WTC11 (cell line): ENCODE measurements at places on chromosomes 6 and 20. TPM values are rescaled to one million over a fixed set of nuclear protein-coding genes. Genes with fewer than 3 reads are reported as not detected.

The OGFR gene
- total RNA-seq, result 32.5 to 43.3 TPM (median 33.8 TPM) in 3 replicates

The BMP2 gene
- 0.96 to 1.3 TPM (median 1.2 TPM) in 3 replicates for total RNA-seq

The CD40 gene
- total RNA-seq, result 12.9 to 15.3 TPM (median 14.8 TPM) in 3 replicates

The FAXC gene
- 10.2 to 12.9 TPM (median 11.1 TPM) in 3 replicates for total RNA-seq

The NMBR gene
- not detected in 3 replicates for total RNA-seq

DNA sequence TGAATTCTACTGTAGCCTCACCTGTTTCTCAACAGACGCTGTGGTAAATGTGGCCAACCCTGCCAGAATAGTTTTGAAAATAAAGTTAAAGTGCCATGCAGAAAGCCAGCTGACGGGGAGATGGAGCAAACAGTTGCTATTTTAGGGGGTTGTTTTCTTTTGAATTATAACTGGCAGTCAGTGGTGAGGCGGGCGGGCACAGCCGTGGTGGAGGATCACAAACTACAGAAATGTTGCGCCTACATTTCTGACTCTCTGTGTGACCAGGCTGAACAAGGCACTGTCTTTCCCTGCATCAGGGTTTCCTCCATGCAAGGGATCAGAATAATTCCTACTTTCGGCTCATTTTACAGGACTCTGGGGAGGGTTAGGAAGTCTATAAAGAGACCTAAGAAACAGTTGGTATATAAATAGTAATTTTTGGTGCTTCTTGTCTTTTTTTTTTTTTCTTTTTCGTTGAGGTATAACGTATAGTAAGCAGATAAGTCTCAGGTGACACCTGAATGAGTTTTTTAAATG is 17.2 kb downstream of the CHMP4B start:
- peak overlapping the region; percentile 41; the same call in 1 of the 2 replicates for H3K27ac ChIP-seq
- H3K36me3 ChIP-seq, result no peaks in the 10 kb centered on the region
- H3K27me3 ChIP-seq, result no peaks in the 10 kb centered on the region
- DNase-seq, result no peak
- H3K4me3 ChIP-seq, result no peak overlapping the region

DNA sequence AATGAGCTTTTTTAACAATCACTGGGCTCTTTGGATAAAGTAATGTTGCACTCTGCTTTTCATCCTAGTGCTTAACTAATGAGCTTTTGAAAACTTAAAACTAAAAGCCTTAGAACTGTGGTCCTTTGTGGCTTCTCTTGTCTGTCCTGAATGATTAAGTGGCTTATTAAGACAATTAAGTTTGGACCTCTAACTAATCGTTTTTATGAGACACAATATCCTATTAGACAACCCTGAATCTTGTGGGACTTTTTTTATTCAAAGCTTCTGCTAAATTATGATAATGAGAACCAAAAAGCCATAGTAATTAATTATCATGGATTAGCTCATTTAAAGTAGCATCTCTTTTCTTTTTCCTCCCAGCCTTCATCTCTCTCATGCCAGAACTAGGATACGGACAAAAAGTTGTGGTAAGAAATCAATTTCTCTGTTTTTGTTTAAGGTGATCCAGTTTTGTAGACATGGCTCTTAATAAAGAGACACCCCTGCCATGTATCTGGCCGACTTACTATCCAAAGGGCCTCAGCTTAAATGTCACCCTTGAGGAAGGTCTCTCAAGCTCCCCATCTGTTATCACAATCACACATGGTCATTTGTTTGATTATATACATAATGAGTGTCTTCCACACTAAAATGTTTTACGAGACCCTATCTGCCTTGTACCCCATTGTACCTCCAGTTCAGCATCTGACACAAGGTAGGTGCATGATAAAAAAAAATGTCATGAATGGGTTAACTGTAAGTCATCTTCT is 384.4 kb upstream of the IRAK1BP1 start:
- no peak overlapping the region for H3K27ac ChIP-seq
- H3K36me3 ChIP-seq, result no peaks in the 10 kb centered on the region
- H3K4me1 ChIP-seq, result no peaks in the 10 kb centered on the region
- DNase-seq, result no peak
- H3K4me3 ChIP-seq, result no peak overlapping the region
- H3K27me3 ChIP-seq, result no peaks in the 10 kb centered on the region

DNA sequence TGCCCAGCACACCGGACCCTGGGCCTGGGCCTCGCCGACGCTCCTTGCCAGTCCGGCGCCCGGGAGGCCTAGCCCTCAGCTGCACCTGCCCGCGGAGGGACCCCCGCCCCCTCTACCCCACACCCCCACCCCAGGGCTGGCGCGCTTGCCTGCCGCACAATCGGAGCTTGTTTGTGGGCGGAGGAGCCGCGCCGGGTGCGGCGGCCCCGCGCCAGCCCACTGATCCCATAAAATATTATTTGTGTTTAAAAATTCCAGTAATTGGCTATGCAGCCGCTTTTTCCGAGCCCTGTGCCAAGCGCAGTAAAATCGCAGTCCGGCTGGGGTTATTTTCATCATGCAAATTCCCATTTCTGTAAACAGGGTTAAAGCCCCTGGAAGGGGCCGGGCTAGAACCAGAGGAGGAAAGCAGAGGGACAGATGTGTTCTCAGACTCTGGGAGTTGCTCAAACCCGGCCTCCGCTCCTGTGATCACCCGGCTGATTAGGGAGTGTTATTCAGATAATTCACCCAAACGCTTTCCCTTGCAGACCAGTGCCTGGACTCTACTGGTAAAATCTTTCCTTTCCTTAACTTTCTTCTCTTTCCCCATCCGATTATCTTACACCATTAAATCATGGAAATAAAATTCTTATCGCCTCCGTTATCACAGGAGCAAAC is 93.1 kb downstream of the NCR2 start:
- H3K4me1 ChIP-seq, result peaks cover 32% of the 10 kb centered on the region
- peaks cover 46% of the 10 kb centered on the region for H3K27me3 ChIP-seq
- peak overlapping the region; percentile 76 for H3K4me3 ChIP-seq
- no peak overlapping the region for H3K27ac ChIP-seq

DNA sequence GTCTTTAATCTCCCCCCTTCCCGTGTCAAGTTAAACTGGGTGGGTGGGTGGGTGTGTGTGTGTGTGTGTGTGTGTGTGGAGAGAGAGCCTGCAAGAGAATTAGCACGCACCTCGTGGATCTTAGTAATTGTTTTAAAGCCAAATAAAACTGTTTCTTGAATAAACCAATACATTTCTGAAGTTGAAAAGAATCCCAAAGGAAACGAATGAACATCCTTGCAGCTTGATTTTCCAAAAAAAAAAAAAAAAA is 381 bp upstream of the BICRAL start:
- no peaks in the 10 kb centered on the region for H3K36me3 ChIP-seq
- H3K27me3 ChIP-seq, result no peaks in the 10 kb centered on the region
- peaks cover 22% of the 10 kb centered on the region for H3K4me1 ChIP-seq
- peak overlapping the region; percentile 66 for H3K4me3 ChIP-seq
- H3K27ac ChIP-seq, result peak overlapping the region; percentile 91

DNA sequence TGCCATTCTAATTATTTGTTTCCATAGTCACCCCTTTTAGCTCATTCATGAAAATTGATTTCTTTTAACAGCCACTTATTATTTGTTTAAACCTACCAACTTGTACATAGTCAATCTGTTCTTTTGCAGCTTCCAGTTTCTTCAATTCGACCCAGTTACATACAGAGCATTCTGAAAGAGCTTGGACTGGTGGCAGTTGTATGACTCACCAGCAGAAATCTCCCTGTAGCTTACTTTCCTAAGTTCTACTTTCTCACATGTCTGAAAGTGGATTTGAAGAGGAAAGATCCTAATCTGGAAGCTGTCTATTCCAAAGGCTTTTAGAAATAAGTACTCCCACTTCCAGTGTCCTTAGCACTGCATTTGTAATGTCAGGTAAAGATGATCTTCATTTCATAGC is 447.9 kb downstream of the HTR1B start:
- H3K27ac ChIP-seq, result no peak overlapping the region
- DNase-seq, result no peak
- H3K27me3 ChIP-seq, result no peaks in the 10 kb centered on the region
- peaks cover 6% of the 10 kb centered on the region for H3K36me3 ChIP-seq
- H3K4me1 ChIP-seq, result no peaks in the 10 kb centered on the region

DNA sequence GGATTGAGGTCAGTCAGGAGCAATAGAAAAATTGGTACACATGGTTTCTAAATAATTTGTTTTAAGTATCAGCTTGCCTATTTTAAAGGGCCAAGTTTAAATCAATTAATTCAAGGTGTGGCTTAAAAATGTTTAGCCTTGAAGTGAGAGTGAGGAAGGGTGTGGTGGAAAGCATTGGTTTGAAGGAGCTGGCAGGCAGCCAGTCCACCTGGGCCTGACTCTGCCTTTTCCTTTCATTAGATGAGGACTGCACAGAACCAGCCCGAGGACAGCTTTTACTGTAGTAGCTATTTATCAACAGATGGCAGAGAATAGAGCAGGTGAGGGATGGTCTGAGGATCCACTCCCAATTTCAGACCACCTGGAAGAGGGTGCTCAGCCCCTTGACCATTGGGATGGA is 42.4 kb downstream of the DHX35 start:
- DNase-seq, result no peak
- H3K27me3 ChIP-seq, result no peaks in the 10 kb centered on the region
- H3K4me1 ChIP-seq, result peaks cover 11% of the 10 kb centered on the region
- H3K36me3 ChIP-seq, result peaks cover 62% of the 10 kb centered on the region

- H3K27me3 ChIP-seq, result no peaks in the 10 kb centered on the region
- H3K4me3 ChIP-seq, result peak overlapping the region; percentile 83
- peak overlapping the region; percentile 70 for H3K27ac ChIP-seq
- peak; percentile 57 for DNase-seq
These were observed 482 bp downstream of the DDR1 start for GRCh38 chr6:30884521-30885480.
